ENCODE measurements at places on chromosomes 16 and 17.

GRCh38 chr17:27578718-27579085 is 52.3 kb upstream of the LGALS9 start:
- DNase-seq, result no peak

GRCh38 chr16:22970209-22970865 is 156.4 kb downstream of the HS3ST2 start:
- no peak for DNase-seq

- DNase-seq, result no peak
Measured at GRCh38 chr16:65181071-65181561, 59.3 kb upstream of the CDH11 start.

DNA sequence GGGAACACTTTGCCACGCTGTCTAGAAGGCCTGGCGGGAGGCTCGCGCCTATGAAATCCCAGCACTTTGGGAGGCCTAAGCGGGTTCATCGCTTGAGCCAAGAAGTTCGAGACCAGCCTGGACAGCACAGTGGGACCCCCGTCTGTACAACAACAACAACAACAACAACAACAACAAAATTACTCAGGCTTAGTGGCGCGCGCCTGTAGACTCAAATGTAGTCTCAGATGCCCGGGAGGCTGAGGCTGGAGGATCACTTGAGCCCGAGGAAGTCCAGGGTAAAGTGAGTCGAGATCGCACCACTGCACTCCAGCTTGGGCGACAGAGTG is 297 bp upstream of the SLFN13 start:
- no peak for DNase-seq
